ENCODE measurements at places on chromosomes 4 and X.

DNA sequence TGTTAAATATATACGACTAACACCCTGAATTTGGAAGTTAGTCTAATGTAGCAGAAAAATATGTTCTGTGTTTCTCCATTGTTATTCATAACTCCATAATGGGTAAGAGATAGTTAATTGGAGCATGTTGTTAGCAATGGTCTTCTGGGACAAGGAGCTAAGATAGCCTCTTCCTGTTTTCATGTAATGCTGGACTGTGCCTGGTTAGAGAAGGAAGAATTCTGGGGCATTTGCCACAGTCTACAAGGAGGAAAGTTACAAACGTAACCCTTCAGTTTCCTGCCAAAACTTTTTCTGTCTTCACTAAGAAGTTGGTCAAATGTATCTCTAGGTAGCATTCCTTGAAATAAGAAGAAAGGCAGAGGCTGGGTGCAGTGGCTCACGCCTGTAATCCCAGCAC lies 5.8 kb downstream of the PRDX4 start:
- DNase-seq = no peak

DNA sequence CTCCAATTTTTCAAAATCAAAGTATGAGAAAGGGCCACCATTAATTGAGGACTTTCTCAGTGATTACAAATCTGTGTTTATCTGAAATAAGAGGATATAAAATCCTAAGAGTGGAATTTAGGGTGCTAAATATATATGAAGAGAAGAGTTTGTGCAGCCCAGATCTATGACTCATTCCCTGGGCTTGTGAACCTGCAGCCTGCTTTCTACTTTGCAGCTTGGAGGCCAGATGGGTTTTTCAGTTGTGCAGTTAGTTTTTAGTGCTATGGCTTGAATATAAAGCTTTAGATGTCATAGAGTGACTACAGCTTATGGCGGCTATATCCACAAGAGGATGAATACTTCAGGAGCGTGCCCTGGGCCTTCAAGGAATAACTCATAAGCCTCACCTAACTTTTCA lies 1391.1 kb downstream of the FSTL5 start:
- no peak for DNase-seq

- DNase-seq = no peak
These were observed 88.7 kb upstream of the HPF1 start for GRCh38 chr4:169846396-169846795.

DNA sequence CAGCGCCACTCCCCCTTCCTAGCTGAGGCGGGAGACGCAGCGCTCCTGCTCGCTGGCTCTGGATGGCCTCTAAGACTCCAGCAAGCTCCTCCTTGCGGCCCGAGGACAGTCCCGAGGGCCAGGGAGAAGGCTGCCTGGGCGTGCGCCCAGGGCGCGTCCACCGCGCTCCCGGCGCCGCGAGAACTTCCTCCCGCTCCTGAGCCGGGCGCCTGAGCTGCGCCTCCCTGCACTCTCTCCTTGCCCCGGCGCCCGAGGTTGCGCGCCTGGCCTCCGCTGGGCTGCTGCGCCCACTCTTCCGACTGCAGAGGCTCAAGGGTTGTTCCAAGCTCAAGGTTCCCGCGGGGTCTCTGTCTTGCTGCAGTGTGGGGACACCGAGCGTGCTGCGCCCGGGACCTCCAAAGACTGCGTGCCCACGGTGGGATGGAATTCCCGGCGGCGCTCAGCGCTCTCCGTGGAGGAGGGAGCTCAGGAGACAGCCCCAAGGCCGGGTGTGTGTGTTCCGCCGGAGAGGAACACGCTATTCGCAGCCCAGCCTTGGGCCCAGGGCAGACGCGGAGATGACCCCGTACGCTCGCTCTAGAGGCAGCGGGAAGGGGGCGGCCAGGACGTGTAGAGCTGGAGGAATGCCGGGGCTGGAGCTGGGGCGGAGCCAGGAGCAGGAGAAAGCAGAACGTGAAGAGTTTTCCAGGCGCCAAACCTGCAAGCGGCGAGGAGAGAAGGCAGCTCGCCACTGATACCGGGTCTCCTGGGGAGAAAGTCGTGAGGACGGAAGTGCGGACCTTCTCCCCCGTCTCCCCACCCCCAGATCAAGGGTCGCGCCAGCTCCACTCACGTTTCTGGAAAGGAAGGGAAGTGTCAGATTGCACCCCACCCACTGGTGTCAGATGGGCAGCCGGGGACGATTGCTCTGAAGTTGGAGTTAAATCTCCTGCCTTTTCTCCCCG lies at the start of gene ARHGAP6:
TSS of gene ARHGAP6 (minus strand) at position 753 of the 944 bp plus-strand sequence. CDS start 1,092 bp downstream, outside the sequence.
- no peak for DNase-seq

DNA sequence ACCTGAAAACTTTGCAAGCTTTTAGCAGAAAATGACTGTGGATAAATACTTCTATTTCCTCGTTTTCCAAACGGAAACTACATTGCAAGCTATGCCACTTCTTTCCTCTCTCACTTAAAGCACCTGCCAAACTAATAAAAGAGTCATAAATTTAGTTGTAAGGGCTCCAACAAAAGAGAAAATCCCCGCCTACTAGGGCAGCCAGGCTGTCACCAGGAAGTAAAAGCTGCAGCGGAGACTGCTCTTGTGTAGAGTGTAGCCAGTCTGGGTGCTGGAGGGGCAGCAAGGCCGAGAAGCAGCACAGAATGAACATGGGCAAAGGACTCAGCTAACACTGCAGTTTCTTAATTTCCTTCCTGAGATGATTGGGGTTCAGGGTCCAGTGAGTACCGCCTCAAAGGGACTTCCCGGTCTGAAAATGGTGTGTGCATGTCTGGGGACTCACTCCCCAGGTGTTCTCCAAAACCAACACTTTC lies 89.3 kb upstream of the MAML3 start:
- DNase-seq = no peak

DNA sequence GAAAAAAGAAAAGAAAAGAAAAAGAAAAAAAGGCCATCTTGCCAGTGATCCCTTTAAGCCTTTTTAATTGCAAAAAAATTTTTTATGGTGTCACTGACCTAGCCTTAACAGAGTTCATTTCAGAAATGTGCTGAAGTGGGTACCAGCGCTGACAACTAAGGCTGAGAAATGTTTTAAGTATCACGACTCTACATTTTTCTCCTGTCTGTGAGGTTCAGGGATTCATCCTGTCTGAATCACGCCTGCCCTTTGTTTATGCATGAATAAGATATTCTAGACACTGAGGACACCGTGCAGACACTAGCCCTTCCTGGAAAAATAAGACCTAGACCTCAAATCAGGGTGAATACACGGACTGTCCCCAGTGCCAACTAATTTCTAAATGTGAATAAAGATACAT lies 154.4 kb upstream of the NOCT start:
- DNase-seq = no peak

GRCh38 chrX:124641737-124642491 lies 295.6 kb downstream of the SH2D1A start:
- no peak for DNase-seq

DNA sequence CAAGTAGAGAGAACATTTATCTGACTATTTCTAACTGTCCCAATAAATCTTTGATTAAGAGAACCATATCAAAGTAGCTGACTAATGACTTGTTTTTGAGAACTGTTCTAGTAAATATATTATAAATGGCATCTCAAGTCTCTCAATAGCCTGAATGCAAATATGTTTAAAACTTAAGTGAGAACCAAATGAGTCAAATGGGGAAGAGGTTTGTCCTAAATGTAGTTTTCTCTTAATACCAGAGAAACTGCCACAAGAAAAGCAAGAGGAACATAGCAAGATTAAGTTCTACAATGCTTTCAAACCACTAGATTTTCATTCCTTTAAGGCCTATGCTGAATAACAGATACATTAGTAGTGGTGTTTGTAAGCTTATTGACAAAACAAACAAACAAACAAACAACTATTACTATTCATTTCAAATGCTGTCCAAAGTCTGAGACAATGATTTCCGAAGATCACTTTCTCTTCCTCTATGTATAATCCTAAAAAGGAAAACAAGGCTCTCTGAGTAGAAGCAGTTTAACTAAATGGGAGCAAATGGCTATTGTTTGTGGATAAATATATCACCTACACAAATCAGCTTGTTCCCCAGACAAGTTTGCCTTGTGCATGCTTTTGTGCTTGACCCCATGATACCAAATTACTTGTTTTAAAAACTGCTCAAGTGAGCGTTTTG lies 408.4 kb upstream of the EMCN start:
- no peak for DNase-seq

GRCh38 chrX:16002185-16002584 lies 121.2 kb upstream of the GRPR start:
- DNase-seq = no peak

DNA sequence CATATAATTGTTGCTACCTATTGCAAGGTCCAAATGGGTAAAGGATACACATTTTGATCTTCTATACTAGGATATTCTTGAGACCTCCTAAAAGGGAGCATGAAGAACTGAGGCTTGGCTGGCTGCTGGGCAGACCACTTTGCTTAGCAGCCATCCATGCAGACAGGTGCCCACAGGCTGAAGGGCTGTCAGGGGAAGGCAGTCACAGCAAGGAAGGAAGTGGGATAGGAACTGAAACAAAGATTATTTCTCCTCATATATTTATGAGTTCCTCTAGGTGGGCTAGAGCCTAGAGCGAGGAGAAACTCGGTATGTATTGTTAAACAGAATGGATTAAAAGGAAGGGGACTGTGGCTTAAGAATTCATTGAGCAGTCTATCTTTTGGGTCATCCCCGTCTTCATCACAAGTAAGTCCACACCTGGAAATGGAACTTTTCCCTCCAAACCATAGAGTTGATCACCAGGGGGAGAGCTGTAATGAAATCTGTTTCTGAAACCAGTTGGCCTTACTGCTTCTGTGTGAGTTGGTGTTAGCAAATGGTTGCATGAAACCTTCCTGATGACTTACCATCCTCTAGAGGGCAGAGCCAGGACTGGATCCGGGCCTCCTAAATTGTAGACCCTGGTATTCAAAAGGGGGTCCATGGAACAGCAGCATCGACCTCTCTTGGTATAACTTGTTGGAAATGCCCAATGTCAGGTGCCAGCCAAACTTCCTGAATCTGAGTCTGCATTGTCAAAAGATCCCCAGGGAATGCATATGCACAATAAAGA lies 42.3 kb downstream of the AFF2 start:
- DNase-seq = no peak

DNA sequence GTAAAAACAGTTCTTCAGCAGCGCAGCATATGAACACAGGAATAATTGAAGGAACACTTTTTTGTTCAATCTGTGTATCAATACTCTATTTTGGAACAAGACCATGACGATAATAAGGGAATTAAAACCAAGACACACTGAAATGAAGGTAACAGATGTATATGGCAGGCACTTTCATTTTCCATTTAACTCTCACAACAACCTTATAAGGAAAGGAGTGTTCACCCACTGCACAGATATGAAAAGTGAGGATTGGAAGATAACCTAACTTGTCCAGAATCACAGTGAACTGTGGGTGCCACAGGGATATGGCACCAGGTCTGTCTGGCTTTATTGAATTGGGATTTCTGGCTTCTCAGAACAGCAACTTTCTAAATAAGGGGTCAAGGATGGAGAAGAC lies 153.3 kb downstream of the MID1IP1 start:
- no peak for DNase-seq

DNA sequence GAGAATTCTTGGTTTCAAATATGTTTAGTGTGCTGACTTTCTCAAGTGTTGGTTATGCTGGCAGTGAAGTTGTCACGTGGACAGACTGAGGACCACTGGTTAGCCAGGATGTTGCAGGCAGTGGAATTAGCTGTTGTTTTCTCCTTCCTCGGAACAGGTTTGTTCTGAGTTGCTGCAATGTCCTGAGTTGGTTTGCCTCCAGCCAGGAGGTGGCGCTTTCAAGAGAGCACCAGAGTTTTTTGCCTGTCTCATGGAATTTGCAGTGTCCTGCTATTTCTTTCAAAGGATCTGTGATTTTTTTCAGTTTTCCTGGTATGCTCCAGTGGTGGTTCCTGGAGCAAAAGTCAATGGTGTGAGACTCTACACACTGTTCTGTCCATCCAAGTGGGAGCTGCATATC lies 158.1 kb upstream of the CXorf66 start:
- DNase-seq = no peak

DNA sequence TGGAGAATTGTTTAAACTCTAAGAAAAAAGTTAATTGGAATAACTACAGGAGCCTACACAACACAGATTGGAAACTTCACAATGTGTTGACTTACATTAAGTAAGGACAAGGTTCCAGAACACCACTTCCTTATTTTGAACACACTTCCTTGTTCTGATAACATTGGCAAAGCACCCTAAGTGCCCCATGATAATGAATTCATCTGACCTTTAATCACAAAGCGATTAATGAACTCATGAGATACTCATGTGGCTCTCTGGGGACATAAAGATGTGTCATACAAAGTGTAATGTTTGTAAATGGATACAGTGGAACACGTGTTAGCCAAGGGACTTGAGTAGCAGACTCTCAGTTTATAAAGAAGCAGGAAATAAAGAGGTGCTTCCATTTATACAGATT lies 69.0 kb upstream of the ATOH1 start:
- no peak for DNase-seq

GRCh38 chr4:38618505-38618904 lies 45.5 kb upstream of the KLF3 start:
- no peak for DNase-seq

GRCh38 chr4:81472281-81473182 lies 825 bp upstream of the RASGEF1B start:
- DNase-seq = peak; percentile 63

DNA sequence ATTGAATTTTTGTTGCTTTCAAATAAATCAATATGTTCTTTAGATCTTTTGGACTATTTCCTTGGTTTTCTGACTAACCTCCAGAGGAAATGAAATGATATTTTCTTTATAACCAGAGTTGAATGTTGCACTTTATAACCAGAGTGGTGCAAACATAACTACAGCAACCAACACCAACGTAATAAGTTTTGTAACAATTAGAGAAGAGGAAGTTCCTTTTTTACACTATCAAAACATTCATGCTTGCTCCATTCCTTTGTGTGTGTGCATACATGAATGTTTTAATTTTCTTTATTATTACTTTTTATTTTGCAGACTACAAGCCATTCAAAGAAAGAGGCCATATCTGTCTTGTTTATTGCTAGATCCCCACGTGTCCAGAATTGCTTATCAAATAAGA lies 193.0 kb upstream of the PPP3CA start:
- DNase-seq = no peak

DNA sequence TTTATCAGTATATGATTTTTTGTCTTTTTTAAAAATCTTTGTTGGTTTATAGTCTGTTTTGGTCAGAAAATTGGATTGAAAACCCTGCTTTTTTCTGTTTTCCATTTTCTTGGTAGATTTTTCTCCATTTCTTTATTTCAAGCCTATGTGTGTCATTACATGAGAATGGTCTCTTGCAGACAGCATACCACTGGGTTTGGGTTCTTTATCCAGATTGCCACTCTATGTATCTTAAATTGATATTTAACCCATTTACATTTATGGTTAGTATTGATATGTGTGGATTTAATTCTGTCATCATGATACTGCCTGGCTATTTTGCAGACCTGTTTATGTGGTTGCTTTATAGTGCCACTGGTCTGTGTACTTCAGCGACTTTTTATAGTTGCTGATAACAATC lies 239.9 kb upstream of the NDST4 start:
- no peak for DNase-seq

DNA sequence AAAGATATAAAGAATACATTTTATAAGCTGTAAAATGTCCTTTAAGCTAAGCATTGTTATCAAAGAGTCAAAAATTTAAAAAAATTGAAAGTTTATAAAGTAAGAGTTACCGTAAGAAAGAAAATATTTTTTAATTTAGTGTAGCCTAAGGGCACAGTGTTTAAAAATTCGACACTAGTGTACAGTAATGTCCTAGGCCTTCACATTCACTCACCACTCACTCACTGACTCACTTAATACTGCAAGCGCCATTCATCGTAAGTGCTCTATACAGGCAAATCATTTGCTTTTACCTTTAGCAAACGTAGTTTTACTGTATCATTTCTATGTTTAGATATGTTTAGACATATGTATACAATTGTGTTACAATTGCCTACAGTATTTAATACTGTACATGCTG lies 20.2 kb downstream of the GLRA3 start:
- DNase-seq = no peak

GRCh38 chrX:118254611-118255010 lies 91.3 kb upstream of the WDR44 start:
- DNase-seq = no peak

Measured in stimulated activated naive CD4-positive, alpha-beta T cell treated with Interleukin-2 at 50 U/mL for 16 hours (primary cell).